ENCODE measurements at places on chromosomes 5 and 9.

- DNase-seq: no peak
Measured at GRCh38 chr9:119429302-119429701, 60.1 kb upstream of the BRINP1 start.

DNA sequence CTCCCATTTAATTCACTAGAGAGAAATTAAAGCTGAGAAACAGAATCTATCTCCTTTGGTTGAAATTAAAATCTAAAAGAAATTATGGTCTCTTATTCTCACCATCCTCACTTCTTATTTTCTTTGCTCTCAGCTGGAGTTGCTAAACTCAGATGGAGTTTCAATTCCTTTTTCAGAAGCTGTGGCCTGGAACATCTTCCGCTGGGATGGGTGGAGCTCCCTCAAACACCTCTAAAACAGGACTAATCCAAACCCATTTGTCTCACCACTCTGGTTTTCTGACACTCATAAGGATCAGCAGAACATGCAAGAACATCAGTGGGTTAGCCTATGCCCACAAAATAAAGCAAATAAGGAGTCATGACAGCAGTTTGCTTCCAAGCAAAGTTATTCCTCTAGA lies 39.6 kb upstream of the CEP78 start:
- DNase-seq: no peak

- DNase-seq: no peak
Measured at GRCh38 chr9:103802068-103802467, 292.0 kb upstream of the SMC2 start.

- DNase-seq: no peak
Measured at GRCh38 chr5:149808264-149808982, 78.3 kb downstream of the PPARGC1B start.

DNA sequence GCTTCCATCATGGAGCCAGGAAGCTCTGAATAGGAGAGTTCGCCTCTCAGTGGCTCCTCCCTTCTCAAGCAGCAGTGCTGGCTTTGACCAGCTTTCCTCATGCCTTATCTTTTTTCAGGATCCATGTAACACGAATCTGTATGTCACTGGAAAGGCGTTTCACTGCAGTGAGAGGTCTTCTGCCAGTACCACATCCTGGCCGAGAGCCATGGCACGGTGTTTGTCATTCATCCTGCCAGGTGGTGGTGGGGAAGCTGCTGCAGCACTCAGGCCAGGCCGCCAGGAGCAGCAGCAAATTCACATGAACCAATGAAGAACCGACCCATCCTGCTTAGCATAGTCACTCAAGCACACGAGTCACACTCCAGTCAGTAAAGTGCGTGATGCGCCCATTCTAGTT lies 179.0 kb downstream of the FANCC start:
- no peak for DNase-seq

DNA sequence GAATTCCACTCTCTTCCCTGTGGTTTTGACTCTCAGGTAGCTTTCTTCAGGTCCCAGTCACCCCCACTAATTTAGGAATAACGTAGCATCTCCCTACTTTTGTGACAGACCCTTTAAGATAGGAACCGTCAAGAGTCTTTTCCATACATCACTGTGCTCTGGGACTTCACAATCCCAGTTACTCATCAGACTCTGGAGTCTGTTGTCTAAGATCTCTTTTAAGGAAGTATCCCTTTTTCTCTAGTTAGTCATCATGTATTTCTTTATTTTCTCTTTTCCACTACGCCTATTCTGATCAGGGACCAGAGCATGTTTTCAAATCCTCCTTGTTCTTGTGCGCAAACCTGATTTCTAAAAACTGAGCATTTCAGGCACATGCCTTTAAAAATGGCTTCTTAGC lies 143.0 kb downstream of the GOLPH3 start:
- no peak for DNase-seq

- DNase-seq: no peak
Measured at GRCh38 chr5:78912085-78912771, 72.9 kb downstream of the ARSB start.

DNA sequence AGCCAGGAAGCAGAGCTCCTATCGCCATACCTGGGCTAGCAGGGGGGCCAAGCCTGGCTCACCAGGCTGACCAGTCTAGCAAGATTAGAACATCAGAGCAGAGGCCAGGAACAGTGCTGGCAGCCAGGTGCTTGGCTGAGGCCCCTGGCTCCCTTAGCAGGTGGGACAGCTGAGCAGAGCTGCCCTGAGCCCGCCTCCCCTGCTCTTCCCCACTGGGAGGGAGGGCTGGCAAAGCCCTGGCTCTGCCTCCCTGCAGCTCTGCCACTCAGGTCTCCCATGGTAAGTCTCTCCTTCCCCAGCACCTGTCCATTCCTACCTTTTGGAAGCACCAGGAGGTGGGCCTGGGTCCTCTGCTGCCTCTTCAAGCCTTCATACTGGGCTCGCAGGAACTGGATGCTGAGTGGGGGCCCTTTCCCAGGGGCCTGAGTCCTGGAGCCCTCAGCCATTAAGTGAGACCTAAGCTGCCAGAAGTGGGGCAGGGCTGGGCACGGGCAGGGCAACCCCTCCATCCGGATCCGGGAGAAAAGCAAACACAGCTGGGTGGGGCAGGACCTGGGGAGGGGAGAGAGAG lies 803 bp downstream of the C9orf152 start:
- no peak for DNase-seq

DNA sequence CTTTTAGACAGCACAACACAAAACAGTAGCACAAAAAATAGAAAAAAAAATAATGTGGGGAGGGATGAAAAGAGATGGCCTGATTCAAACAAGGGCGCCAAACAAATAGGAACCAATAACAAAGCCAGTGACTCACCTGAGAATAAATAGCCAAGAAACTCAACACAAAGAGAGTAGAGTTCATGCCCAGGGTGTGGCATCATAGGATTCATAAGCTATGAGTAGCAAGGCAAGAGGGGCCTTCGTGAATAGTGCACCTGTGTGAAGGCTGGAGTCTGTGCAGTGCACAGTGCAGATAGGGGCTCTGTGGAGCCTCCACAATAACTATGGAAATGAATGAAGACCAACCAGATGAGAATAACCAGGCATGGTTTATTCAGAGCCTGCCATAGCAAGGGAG lies 541.7 kb downstream of the SPOCK1 start:
- no peak for DNase-seq

DNA sequence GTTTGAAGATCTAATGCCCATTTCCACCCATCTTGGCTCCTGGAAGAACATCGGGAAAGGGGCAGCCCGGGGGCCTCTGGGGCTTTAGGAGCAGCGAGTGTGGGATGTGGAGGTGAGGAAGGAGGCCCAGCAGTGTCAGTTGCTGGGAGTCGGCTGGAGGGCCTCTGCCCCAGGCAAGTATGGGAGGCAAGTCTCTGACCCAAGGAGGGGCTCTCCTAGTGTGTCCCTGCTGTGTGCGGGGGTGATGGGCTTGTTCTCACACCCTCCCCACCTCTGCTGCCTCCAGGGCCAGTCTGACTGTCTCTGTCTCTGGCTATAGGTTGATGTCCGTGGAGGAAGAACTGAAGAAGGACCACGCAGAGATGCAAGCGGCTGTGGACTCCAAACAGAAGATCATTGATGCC lies 129.7 kb downstream of the DAB2IP start:
- DNase-seq: no peak

GRCh38 chr9:95434116-95435073 lies 82.4 kb downstream of the PTCH1 start:
- no peak for DNase-seq
